ENCODE measurements at places on chromosomes 7 and 10.

DNA sequence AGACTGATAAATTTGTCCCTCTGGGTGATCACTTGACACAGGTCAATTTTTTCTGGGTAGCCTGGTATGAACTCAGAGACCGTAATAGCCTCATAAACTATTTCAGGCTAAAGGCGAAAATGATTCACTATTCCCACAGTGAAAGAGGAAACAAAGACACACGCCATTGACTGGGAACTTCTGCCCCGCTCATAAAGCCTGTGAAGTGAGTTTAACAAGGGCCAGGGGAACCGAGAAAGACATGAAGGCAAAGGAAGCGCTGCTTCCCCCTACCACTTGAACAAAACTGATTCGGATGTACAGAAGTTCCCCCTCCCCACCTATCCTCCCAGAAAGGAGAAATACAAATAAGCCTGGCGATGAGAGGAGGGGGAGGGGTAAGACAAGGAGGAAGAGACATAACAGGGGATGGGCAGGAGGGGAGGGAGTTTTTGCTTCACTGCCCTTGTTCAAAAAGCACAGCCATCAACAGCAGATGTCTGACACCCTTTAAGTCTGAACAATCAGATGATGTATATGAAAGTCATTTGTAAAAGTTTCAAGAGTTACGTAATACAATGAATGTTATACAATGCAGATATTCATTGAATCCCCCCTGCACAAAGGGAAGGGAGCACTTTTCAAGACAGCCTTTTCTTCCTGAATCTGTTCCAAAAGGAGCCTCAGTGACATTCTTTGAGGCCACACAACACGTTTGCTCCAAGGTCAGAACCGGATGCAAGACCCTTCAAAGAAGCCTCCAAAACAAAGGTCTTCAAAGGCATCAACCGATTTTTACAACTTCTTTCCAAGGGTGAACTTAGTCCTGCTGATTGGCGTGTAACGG, 734 bp downstream of the ABCB4 start:
- H3K27ac ChIP-seq: no peak overlapping the region
- H3K4me3 ChIP-seq: peak overlapping the region; percentile 28
- no peak for DNase-seq
- H3K4me1 ChIP-seq: 0 out of 2 replicates have a peak, but pooled peaks cover 9% of the 10 kb centered on the region
- H3K36me3 ChIP-seq: no peaks in the 10 kb centered on the region

DNA sequence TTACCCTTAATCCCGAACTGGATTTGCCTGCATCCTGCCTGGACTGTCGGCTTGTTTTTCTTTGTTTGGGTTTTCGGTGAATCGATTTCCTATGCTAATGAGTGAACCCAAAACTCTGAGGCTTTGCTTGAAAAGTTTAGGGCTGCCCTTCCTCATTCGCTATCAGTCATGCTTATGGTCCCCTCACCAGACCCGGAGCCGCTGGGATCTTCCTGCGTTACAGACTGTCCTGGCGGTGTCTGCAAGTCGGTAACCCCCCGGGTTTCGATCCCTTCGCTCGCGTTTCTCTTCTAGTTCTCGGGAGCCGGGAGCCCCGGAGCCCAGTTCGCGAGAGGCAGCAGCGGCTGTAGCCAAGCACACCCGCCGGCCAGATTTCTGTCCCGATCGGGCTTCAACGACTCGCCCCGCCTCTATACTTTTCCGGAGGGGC, 2.2 kb downstream of the EMX2 start:
- DNase-seq: no peak
- peak overlapping the region; percentile 62 for H3K27ac ChIP-seq
- H3K27me3 ChIP-seq: no peaks in the 10 kb centered on the region
- no peaks in the 10 kb centered on the region for H3K36me3 ChIP-seq
- H3K4me1 ChIP-seq: no peaks in the 10 kb centered on the region
- peak overlapping the region; percentile 90 for H3K4me3 ChIP-seq

DNA sequence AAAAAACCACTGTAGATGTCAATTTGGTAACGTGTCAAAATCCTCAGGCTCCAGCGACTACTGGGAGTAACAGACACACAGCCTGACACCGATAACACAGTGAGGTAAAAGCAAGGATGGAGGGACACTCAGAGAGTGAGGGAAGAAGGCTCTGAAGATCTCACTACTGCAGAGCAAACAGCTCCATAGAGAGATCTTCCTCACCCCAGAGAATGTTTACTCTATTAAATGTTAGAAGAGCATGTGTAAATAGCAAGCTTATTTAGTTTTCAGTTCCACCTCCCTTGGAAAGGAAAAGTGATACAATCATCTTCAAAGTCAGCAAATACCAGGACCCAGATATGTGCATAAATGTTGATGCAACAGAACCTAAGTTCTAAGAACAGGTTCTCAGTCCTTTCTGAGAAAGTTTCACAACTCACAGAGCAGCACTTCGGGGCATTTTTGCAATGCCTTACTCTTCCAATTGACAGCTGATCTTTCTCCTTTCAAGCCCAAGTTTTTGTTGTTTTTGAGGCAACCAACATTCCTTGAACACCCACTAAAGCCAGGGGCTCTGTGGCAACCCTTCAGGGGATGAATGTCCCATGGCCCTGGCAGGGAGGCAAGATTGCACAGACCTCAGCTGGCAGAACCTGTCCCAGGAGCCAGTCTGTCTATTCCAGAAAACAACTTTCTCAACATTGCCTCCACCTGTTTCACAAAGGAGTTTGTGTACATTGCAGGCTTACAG, 177.4 kb downstream of the SFMBT2 start:
- H3K36me3 ChIP-seq: no peaks in the 10 kb centered on the region
- no peaks in the 10 kb centered on the region for H3K27me3 ChIP-seq
- no peak overlapping the region for H3K4me3 ChIP-seq
- no peak for DNase-seq
- H3K4me1 ChIP-seq: no peaks in the 10 kb centered on the region

DNA sequence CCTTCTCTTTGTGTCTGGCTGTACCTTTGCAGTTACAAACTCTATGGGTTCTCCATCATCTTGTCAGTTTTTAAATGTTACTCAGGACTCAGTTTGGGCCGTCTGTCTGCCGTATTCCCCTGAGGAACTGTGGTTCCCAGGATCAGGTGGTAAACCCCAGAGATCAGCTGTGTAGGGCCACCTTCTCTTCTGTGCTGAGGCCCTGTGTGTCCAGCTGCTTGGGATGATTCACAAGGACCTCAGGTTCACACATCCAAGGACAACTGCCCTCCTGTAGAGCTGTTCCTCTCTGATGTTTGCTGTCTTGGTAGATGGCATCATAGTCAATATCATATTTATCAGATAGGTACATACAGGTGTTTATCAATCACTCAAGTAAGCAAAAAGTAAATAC, 24.5 kb downstream of the CUL1 start:
- no peaks in the 10 kb centered on the region for H3K36me3 ChIP-seq
- H3K27ac ChIP-seq: peak overlapping the region; percentile 19
- no peak overlapping the region for H3K4me3 ChIP-seq
- no peaks in the 10 kb centered on the region for H3K27me3 ChIP-seq
- no peak for DNase-seq
- peaks cover 3% of the 10 kb centered on the region for H3K4me1 ChIP-seq

GRCh38 chr10:127524229-127524628, 24.9 kb upstream of the NPS start:
- no peaks in the 10 kb centered on the region for H3K27me3 ChIP-seq
- DNase-seq: no peak
- H3K4me3 ChIP-seq: no peak overlapping the region
- no peaks in the 10 kb centered on the region for H3K4me1 ChIP-seq
- H3K27ac ChIP-seq: no peak overlapping the region

- no peaks in the 10 kb centered on the region for H3K27me3 ChIP-seq
- no peaks in the 10 kb centered on the region for H3K4me1 ChIP-seq
- H3K4me3 ChIP-seq: no peak overlapping the region
- DNase-seq: no peak
- peaks cover 1% of the 10 kb centered on the region for H3K36me3 ChIP-seq
Observed at GRCh38 chr10:27104919-27105318, 4.6 kb upstream of the ANKRD26 start.

DNA sequence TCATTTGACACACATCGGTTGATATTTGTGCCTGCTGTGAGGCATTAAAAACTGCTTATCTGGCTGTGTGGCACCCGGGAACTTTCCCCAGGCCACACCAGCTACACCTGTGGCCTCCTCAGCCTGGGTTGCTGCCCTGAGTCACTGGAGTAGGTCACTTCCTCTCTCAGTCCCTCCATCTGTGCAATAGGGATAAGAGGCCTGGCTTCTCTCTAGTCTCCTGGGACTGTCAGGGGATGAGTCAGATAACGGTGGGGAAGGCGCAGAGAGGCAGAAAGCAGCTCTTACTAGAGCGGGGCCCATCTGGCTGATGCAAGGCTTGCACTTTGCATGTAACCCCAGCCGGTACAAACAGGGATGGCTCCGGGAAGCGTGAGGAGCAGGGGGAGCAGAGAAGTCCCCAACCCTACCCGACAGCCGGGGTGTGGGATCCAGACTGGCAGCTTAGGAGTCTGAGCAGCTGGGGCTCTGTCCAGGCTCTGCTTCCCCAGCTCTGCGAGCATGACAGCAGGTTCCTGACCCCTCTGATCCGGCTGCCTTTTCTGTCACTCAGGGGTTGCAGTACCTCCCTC, 34.0 kb downstream of the DNAJB12 start:
- H3K36me3 ChIP-seq: no peaks in the 10 kb centered on the region
- H3K4me3 ChIP-seq: no peak overlapping the region
- H3K27me3 ChIP-seq: no peaks in the 10 kb centered on the region
- H3K4me1 ChIP-seq: peaks cover 44% of the 10 kb centered on the region

GRCh38 chr7:45698303-45699014, 124.3 kb downstream of the ADCY1 start:
- H3K4me3 ChIP-seq: no peak overlapping the region
- no peaks in the 10 kb centered on the region for H3K27me3 ChIP-seq
- no peaks in the 10 kb centered on the region for H3K4me1 ChIP-seq
- no peaks in the 10 kb centered on the region for H3K36me3 ChIP-seq
- DNase-seq: peak; percentile 17
- H3K27ac ChIP-seq: no peak overlapping the region

- no peak for DNase-seq
- H3K27me3 ChIP-seq: no peaks in the 10 kb centered on the region
- H3K4me1 ChIP-seq: no peaks in the 10 kb centered on the region
- H3K4me3 ChIP-seq: no peak overlapping the region
- H3K36me3 ChIP-seq: no peaks in the 10 kb centered on the region
Observed at GRCh38 chr7:27994639-27995038, 186.0 kb downstream of the JAZF1 start.

GRCh38 chr10:63214571-63214970, 81.4 kb downstream of the NRBF2 start:
- DNase-seq: no peak
- no peak overlapping the region for H3K27ac ChIP-seq
- H3K36me3 ChIP-seq: peaks cover 5% of the 10 kb centered on the region
- H3K4me3 ChIP-seq: no peak overlapping the region

DNA sequence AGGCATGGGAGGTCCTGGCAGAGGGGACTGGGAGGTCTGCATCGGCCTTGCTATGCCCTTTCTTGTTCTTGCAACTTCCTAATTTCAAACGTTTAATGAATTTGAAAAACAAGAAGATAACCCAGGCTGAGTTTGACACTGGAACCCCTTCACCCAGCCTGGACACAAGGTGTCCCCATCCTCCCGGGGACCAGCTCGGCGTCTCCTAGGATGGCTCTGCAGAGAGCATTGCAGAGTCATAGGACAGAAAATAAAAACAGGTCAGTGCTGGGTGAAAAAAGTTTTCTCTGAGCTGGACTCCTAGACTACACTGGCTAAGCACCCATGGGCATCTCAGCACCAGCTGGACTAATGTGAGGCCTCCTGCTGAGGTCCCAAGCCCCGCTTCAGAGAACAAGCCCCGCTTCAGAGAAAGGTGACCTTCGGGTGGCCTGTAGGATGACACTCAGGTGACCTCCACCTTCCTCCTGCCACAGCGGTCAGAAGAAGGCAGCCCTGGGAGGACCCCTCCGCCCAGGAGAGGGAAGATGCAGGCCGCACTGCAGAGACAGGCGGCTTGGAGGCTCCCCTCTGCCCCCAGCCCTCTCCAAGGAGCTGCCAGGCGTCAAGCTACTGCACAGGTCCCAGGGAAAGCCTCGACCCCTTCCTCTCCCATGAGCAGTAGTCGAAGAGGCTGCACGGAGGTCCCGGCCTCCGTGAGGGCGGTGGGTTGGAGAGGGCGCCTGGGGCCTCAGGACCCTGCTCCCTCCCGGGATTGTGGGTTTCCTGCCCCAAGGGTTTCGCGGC, 9.3 kb upstream of the UNCX start:
- H3K4me3 ChIP-seq: no peak overlapping the region
- no peak for DNase-seq
- H3K36me3 ChIP-seq: no peaks in the 10 kb centered on the region
- no peak overlapping the region for H3K27ac ChIP-seq
- H3K27me3 ChIP-seq: no peaks in the 10 kb centered on the region

- DNase-seq: no peak
- no peak overlapping the region for H3K27ac ChIP-seq
- no peaks in the 10 kb centered on the region for H3K36me3 ChIP-seq
Observed at GRCh38 chr10:78868861-78869260, 199.9 kb upstream of the ZMIZ1 start.

- peak overlapping the region; percentile 0 for H3K27ac ChIP-seq
- no peak for DNase-seq
- no peaks in the 10 kb centered on the region for H3K27me3 ChIP-seq
- peaks cover 6% of the 10 kb centered on the region for H3K36me3 ChIP-seq
- no peak overlapping the region for H3K4me3 ChIP-seq
- H3K4me1 ChIP-seq: peaks cover 12% of the 10 kb centered on the region
Observed at GRCh38 chr10:851901-852300, 79.6 kb downstream of the LARP4B start.

GRCh38 chr7:47421456-47421855, 160.5 kb downstream of the TNS3 start:
- no peaks in the 10 kb centered on the region for H3K27me3 ChIP-seq
- H3K4me3 ChIP-seq: no peak overlapping the region
- H3K4me1 ChIP-seq: no peaks in the 10 kb centered on the region
- peaks cover 17% of the 10 kb centered on the region for H3K36me3 ChIP-seq

DNA sequence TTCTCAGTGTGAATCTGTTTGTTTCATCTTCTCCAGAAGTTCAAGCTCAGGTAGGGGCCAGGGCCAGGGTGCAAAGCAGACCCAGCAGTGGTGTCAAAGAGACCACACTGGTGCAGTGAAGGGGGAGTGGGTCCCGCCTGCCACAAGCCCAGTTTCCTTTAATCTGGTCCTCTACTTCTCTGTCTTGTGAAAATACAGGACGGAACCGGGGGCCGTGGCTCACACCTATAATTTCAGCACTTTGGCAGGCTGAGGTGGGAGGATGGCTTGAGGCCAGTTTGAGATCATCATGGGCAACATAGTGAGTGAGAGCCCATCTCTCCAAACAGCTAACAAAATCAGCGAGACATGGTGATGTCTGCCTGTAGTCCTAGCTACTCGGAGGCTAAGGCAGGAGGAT, 109.0 kb downstream of the SLIT1 start:
- no peak for DNase-seq
- H3K36me3 ChIP-seq: no peaks in the 10 kb centered on the region
- H3K4me1 ChIP-seq: no peaks in the 10 kb centered on the region

- peaks cover 22% of the 10 kb centered on the region for H3K4me1 ChIP-seq
- no peaks in the 10 kb centered on the region for H3K36me3 ChIP-seq
- H3K27me3 ChIP-seq: no peaks in the 10 kb centered on the region
- no peak overlapping the region for H3K4me3 ChIP-seq
Observed at GRCh38 chr10:76088980-76089379, 657.6 kb downstream of the LRMDA start.

Data from Caco-2 (cell line).